Stimulated activated CD4-positive, alpha-beta T cell treated with anti-CD3 and anti-CD28 coated beads, TNF-alpha, amount 100 ng/mL, for 48 hours (primary cell): ENCODE measurements at places on chromosomes 12 and 14.

GRCh38 chr14:100879194-100879593, 24.3 kb downstream of the RTL1 start:
- no peak for DNase-seq

DNA sequence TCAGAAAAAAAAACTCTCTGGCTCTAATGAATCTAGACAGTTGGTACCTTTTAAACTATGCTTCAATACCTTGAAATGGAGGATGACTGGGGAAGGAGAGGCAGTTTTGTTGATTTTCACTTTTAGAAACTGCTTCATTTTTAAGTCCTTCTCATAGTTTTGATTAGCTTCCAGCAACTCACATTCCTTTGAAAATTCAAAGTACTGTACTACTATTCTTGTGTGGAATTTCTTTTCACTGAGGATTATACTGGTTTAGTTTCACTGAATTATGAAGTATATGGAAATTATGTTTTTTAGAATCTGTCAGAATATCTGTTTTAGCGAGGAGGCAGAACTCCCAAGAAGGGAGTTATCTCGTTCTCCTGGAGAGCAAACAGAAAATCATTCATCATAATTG, 116.3 kb downstream of the TGFB3 start:
- DNase-seq = no peak

GRCh38 chr12:131370321-131370720, 340.6 kb upstream of the SFSWAP start:
- DNase-seq = no peak

DNA sequence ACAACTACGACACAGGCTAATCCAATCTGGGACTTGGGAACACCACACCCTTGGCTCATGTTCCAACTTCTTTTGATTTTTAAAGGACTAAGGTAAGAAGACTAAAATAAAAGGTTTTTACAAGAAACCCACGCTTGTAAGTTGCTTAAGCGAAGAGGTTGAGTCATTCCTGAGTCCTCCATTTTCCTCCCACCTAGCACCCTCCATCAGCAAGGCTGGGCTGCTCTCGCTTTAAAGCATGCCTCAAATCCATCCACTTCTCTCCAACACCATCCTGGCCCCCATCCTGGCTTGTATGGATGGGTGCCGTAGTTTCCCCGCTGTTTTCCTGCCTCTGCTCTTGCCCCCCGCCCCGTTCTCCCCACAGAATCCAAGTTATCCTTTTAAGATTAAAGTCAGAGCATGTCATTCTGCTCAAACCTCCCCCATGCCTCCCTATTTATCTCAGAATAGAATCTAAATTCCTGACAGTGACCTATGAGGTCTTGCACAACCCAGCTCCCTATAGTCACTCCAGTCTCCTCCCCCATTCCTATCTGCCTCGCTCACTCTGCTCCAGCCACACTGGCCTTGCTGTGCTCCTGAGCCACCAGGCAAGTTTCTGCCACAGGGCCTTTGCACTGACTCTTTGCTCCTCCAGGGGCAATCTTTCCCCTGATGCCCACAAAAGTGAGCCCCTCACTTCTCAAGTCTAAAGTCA, 34.5 kb downstream of the SCARB1 start:
- DNase-seq = no peak

DNA sequence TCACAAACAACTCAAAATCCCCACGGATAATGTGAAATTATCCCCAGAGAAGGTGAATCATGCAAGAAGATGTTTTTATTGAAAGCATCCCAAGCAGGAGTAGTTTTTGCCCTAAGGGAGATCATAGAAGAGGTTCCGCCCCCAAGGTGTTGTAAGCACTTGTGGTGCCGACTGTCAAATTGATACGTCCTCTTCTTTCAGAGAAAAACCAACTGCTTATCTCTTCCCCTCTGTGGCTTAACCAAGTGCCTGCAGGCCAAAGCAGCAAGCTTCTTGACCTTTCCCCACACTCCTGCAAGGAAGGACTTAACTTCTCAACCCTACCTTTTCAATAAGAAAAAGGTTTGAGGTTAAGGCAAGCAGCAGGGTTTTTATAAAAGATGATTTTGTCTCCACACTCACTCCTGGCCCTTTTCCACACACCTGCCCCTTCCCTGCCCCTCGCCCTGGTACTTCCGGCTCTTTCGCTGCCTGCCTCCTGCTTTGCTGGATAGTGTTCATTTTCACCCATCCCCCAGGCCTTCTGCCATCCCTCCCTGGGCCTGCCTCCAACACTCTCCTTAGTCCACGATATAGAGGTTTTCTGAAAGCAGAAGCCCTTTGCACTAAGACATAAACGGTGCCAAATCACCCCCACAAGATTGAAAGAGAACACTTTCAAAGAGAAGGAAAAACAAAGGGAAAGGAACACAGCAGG, 114.5 kb downstream of the EGLN3 start:
- no peak for DNase-seq

- no peak for DNase-seq
These were observed 13.9 kb downstream of the CKB start for GRCh38 chr14:103508521-103509329.

DNA sequence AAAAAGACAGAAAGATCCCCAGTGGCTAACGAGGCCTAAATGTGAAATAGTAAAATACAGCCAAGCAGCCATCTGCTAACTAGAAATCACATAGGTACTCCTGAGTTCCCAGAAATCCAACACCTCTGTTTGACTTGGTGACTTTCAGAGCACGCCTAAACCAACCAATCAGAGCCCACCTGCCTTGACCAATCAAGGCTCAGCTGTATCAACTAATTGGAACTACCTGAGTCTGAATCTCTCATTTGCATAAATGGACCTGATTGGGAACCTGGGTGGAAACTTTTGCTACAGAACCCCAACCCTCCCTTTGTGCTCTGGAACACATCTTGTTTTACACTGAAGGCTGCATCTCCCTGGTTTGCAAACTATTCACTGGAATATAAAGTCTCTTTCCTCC, 5.1 kb upstream of the TCL1B start:
- no peak for DNase-seq

GRCh38 chr14:55389330-55389729, 22.3 kb downstream of the ATG14 start:
- no peak for DNase-seq

DNA sequence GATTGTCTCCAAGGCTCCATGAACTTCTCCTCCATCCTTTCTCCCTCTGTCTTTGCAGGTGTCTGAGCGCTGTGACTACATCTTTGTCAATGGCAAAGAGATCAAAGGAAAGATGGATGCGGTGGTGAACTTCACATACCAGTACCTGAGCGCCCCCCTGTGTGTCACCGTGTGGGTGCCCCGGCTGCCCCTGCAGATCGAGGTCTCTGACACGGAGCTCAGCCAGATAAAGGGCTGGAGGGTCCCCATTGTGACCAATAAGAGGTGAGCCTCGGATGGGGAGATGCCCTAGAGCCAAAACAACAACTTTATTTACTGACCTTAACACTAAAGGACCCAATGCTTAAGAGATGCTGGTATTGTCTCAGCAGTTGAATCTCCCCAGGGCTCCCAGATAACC, 130.0 kb downstream of the SLC15A4 start:
- no peak for DNase-seq

DNA sequence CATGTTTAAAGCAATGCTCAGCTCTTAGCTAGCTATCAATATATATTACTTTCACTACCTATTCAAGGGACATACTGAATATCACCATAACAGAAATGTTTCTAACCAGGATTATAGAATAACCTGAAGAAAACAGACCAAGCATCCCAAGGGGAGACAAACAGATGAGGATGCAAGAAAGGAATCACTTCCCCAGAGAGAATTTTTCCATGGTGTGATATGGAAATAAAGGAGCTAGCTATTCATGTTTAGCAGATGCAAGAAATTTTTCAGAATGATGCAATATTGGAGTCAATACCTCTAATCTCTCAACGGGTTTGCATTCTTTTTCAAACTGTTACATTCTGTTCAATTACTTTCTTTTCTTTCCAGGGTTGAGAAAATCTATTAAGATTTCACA, 538.9 kb upstream of the FLRT2 start:
- no peak for DNase-seq

- no peak for DNase-seq
These were observed 104.5 kb upstream of the FRMD6 start for GRCh38 chr14:51547260-51547659.

GRCh38 chr14:24251880-24252288, 9.5 kb upstream of the TINF2 start:
- DNase-seq = no peak

DNA sequence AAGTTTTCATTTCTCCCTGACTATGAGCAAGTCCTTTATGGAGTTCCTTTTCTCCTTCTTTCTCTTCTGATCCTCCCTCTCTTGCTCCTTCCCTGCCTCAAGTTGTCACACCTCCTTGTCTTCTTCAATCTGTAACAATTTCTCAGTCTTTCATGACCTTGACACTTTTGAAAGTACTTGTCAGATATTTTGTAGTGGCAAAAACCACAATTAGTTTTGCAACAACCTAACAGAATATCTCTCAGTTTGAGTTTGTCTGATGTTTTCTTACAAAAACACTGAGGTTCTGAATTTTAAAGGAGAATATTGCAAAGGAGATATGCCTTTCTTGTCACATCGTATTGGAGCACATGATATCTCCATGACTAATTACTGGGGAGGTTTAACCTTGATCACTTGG, 4.1 kb upstream of the CRADD start:
- no peak for DNase-seq

GRCh38 chr12:53182903-53183302, 2.2 kb upstream of the CSAD start:
- DNase-seq = no peak

DNA sequence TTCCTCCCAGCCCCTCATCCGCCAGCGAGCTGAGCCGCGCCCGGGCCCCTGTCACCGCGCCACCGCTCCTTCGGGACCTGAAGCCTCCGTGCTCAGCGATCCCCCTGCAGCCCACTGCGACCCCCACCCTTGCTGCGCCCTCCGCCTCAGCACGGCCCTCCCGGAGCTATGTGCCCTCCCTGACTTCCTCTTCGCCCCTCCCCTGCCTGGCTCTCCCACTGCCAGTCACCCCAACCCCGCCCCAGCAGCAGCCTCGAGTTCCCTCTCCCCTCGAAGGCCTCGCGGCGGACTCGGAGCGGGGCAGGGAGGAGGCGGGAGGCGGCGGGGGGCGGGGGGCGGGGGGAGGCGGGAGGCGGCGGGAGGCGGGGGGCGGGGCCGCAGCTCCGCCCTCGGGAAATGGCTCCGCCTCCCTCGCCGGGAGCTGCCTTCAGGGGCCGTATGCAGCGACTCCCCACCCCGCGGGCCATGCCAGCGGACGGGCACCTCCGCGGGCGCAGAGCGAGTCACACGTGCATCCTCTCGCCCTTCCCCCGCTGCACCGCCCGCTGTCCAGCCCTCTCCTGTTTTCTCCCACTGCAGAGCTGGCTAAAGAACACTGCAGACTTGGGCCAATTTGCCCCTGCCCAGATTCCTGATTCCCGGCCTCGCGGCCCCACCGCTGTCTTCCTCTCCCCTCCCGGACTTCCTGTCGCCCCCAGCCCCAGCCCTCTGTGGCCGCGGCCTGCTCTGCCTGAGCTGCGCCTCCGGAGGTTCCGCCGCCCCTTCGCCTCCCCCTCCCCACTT, 29.1 kb upstream of the ADIPOR2 start:
- peak; percentile 75 for DNase-seq

GRCh38 chr14:38342803-38343202, 86.9 kb upstream of the CLEC14A start:
- DNase-seq = no peak

GRCh38 chr12:114479831-114480230, 73.9 kb upstream of the TBX5 start:
- DNase-seq = no peak

DNA sequence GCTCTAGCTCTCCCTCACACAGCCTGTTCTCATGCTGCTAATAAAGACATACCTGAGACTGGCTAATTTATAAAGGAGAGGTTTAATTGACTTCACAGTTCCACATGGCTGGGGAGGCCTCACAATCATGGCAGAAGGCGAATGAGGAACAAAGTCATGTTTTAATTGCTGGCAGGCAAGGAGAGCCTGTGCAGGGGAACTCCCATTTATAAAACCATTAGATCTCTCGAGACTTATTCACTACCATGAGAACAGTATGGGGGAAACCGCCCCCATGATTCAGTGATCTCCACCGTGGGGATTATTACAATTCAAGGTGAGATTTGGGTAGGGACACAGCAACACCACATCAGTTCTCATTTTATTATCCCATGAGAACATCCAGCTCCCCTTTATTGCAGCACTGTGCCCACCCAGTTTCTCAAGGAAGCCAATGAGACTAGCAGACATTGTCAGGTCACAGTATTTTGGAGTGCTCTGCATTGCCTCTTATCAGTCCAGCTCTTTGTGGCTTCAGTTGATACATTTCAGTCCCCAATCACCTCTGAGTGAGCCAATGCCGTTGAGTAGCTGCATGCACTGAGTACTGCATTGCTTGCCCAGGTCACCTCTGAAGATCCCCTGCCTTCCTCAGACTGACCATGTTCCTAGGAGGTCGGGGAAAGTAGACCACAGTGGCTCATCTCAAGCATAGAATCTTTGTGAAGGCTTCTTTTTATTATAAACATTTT, 131.2 kb downstream of the CRADD start:
- DNase-seq = no peak

DNA sequence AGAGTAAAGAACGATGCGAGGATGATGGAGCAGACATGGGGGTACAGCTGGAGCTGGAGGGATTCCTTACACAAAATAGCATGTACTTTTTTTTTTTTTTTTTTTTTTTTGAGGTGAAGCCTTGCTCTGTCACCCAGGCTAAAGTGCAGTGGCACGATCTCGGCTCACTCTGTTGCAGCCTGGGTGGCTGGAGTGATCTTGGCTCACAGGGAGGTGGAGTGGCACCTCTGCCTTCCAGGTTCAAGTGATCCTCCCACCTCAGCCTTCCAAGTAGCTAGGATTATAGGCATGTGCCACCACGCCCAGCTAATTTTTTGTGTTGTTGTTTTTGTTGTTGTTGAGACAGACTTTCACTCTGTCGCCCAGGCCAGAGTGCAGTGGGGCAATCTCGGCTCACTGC, 5.1 kb upstream of the RASAL1 start:
- DNase-seq = no peak

DNA sequence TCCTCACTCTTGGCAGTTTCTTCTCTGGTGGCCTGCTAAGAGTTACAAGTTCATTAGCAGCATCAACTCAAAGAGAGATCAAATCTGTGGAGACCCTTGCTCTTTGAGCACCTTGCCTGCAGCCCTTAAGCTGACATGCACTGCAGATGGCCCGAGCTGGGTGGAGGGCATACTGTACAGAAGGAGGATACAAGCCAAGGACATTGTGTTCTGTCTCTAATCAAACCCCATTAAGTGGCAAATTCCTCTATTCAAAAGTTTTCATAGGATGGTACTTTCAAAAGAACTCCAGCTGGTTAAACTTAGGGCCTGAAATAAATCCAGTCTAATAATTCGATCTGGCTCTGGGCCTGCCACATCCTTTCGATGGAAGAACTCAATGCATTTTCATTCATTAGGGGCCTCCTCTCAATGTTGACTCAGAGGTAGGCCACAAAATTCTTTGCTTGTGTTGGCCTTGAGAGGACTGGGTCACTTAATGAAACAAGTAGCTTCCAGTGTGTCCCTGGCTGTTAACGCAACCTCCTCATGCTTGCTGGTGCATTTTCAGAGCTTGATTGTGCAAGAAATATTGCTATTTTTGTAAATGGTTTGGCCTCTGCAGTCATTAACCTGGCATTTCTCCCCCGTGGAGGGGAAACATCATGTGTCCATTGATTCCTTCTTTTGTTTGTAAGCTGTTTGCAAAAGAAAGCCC, 318.2 kb downstream of the NUAK1 start:
- no peak for DNase-seq
